ENCODE measurements at places on chromosomes 6 and 20.

DNA sequence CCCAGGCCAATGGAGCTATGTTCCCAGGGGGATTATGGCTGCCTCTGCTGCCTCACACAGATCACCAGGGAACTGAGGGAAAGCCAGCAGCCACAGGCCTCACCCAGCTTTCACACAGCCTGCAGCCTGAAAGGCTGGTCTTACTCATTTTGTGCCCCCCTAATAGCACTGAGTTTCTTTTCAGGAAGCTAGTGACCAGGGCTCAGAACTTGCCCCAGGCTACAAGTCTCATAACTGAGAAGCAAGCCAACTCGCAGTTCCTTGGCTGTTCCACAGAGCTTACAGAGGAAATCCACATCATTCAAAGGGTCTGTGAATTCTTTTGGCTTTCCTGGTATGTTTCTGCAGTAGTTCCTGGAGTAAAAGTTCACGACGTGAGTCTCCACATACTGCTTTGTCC is 524.8 kb upstream of the GJE1 start:
- DNase-seq = no peak

GRCh38 chr6:17165383-17165782 is 63.5 kb downstream of the STMND1 start:
- no peak for DNase-seq

- no peak for DNase-seq
Observed at GRCh38 chr6:13624871-13625288, 9.7 kb downstream of the NOL7 start.

- no peak for DNase-seq
Observed at GRCh38 chr20:11582060-11582459, 335.6 kb upstream of the BTBD3 start.

DNA sequence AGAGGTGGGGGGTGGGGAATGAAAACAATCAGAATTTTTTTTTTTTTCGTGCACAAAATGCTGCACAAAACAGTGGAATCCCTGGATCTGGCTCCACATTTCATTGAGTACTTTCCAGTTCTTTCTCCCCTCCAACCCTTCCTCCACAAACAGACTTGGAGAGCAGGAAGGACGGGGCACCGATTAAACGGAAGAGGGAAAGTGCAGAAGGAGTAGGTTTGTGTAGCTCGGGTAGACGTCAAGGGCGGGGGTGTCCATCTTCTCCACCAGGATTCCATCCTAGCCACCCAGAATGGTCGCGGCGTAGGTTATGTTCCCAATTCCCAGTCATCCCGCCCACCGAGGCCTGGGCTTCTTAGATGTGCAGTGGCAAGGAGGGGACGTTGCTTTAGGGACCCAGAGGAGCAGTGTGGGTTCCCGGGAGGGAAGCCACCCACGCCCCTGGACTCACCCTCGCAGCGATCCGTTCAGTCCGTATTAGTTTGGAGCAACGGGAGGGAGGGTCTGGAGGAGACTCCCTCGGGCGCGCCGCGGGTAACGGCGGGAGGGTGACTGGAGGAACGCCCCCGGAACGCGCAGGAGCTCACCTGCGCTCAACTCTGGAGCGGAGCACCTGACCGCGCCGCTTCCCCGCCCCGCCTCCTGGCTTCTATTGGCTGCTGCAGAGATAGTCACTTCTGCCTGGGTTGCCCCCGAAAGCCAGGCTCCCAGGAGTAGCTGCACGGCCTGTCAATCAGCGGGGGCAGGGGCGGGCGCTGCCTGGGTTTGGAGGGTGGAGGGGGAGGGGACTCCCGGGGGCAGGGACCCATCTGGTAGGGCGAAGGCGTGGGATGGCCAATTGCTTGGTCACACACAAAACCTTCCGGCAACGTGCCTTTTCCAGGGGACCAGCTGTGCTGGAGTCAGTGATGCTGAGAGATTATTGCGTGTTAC is at the start of gene ENPP5:
TSS of gene ENPP5 (minus strand) at position 624 of the 933 bp plus-strand sequence. CDS start 2,718 bp downstream, outside the sequence.
- peak; percentile 82 for DNase-seq

DNA sequence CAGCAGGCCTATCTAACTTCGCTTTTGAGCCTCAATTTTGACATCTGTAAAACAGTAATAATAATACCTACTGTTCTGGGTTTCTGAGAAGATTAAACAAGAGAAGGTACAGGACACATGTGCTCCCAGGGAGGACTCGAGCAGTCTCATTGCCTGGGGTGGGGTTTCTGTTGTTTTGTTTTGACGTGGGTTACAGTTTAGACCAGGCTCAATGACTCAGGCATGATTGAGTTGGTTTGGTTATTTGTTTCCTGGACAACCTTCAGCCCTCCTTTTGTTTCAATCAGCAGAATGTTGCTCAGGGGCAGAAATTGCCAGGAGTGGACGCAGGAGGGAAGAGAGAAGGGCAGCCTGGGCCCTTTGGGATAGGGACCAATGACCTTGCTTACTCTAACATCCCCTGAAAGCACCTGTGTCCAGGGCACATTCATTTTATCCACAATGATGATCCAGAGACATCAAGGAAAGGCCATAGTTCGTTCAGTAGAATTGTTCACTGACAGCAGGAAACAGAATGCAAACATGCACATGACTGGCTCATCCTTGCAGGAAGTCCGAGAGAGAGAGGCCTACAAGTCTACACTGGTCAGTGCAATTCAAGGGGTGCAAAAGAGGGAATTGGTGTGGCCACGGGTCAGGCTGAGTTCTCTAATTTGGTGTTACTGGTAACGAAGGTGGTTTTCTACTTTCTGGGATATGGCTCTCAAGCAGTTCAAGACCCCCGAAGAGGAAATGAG is 74.5 kb upstream of the MRPS10 start:
- DNase-seq = no peak
